ENCODE measurements at places on chromosomes 3 and 15.
A peak's percentile ranks its signal among the peaks of the same experiment; 100 is the strongest.

GRCh38 chr15:33735637-33736247, 232.6 kb upstream of the CHRM5 start:
- DNase-seq = peak; percentile 20

DNA sequence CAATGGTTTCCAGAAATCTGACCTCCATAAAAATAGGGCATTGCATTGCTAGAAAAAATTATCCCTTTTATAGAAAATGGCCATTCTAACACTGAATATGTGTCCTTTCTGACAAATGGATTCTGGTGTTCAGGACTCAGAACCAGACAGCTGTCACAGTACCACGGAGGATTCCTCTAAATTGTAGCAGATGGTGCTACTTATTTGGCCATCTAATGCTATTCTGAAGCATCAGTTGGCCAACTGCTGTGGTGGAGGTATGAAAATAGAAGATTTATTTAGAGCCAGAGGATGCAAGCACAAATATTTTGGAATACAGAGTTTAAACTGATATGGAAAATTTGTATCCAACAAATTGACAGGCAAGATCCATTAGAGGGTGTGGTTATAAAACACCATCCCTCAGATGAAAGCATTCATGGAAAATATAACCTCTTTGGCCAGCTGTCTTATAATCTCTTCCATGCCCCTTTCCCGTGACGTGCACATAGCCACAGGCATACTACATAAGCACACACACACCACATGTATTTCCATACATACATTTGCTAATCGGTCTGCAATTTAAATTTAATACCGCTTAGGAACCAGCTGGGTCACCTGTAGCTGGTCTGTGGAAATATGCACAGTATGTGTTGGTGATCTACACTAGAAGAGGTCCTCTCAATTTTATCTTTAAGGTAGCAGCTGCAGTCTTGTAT, 302.7 kb upstream of the KCNMB2 start:
- DNase-seq = no peak

GRCh38 chr3:4976109-4976508, 3.1 kb upstream of the BHLHE40 start:
- DNase-seq = peak; percentile 83

- DNase-seq = no peak
These were observed 1.6 kb upstream of the SPTBN5 start for GRCh38 chr15:41895491-41895890.

GRCh38 chr3:43723121-43723734, 32.5 kb downstream of the ABHD5 start:
- DNase-seq = no peak

- DNase-seq = no peak
These were observed 2.3 kb downstream of the SH3BP5 start for GRCh38 chr3:15330031-15330596.

GRCh38 chr3:10281951-10282350, 10.8 kb downstream of the GHRL start:
- DNase-seq = no peak

DNA sequence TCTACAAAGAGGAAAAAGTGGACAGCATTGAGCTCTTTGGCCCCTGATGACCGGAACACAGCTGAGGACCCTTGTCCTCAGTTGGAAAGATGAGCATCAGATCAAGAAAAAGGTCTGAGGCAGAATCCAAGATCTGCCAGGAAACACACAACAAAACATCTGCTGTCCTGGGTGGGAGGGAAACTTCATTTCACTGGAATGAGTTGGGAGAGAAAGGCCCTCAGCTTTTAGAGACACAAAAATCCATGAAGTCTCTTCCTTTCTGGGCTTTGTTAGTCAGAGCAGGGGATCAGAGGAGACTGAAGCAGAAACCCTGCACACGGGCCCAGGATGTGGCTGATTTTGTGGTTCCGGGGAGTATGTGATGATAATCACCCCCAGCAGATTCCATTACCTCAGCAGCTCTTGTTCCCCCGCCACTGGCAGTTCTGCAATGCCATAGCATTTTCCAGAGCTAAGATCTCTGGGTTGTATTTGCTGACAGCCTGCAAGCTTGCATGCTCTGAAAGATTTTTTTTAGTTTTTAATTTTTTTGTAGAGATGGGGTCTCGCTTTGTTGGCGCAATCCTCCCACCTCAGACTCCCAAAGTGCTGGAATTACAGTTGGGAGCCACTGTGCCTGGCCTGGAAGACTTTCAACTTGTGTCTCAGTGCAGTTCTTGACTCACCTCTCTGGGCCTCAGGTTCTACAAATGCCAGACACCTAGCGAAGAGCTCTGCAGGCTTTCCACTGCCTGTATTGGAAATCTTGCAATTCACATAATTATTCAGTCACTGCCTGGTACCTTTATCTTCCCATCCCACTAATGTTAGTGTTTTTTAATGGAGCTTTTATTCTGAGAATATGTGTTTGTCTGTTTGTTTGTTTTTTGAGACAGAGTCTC, 5.8 kb upstream of the TATDN2 start:
- DNase-seq = peak; percentile 94

DNA sequence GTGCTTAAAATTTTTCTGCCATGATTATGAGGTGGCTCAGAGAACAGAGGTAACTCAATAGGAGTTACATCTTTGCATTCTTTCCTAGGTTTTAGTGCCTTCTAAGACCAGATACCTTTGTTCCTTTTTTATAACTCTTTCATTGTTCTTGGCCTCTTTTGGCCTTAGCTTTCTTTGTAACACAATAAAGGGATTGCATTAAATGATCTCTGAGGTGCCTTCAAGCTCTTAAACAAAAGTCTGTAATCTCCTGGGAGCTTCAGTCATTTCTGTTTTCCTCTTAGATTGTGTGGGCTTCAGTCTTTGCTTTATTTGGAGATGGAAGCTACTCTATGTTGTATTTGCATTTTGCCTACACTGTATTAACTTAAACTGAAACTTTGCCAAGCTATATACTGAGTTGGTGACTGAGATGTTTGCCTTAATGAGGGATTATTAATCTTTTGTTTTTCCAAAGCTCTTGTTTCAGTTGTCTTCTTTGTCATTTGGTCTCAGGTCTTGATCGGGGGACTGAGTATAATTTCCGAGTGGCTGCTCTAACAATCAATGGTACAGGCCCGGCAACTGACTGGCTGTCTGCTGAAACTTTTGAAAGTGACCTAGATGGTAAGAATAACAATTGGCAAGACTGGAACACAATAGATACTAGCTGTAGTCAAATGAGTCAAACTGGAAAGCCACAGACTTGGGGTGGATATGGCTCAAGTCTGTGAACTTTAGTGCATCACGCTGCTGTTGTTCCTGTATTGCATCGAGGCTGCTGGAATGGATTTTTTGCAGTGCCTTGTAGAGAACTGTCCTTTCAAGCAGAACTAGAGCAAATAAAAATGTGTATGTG, 110.3 kb downstream of the HCN4 start:
- DNase-seq = peak; percentile 18

- no peak for DNase-seq
These were observed 29.1 kb upstream of the MAP6D1 start for GRCh38 chr3:183854318-183855035.

- DNase-seq = no peak
These were observed 84.5 kb downstream of the TRAK1 start for GRCh38 chr3:42175386-42176240.

DNA sequence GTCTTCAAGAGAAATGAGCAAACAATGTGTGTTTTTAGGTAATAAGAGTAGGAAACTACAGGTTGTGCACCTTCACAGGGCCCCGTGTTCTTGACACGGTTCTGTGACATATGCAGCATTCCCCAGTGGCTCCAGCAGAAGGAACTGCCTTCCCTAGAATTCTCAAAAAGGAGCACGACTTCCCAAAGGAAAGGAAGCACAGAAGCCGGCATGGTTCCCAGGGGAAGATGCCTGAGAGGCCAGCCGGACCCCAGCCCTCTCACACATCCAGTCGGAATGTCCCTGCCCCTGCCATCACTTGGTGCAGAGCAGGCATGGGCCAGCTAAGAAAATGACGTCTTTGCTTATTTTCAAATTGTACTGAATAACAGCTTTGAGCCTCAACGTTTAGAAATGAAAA, 187.3 kb upstream of the NSMCE3 start:
- DNase-seq = no peak

- DNase-seq = no peak
These were observed 84.8 kb upstream of the LRIG1 start for GRCh38 chr3:66585520-66586095.

GRCh38 chr15:95292785-95293450, 1037.6 kb upstream of the NR2F2 start:
- no peak for DNase-seq

All from activated CD8-positive, alpha-beta T cell treated with anti-CD3 and anti-CD28 coated beads for 36 hours (primary cell).